ENCODE measurements at places on chromosomes 11 and 22. TPM values are rescaled to one million over a fixed set of nuclear protein-coding genes. Genes with fewer than 3 reads are reported as not detected.

GRCh38 chr11:68057807-68058206 is 19.0 kb downstream of the TCIRG1 start:
- no peak for DNase-seq

- DNase-seq: peak; percentile 38
Observed at GRCh38 chr11:34068111-34068510, 16.6 kb downstream of the CAPRIN1 start.

Gene INPP5J
- 0.26 TPM for total RNA-seq

DNA sequence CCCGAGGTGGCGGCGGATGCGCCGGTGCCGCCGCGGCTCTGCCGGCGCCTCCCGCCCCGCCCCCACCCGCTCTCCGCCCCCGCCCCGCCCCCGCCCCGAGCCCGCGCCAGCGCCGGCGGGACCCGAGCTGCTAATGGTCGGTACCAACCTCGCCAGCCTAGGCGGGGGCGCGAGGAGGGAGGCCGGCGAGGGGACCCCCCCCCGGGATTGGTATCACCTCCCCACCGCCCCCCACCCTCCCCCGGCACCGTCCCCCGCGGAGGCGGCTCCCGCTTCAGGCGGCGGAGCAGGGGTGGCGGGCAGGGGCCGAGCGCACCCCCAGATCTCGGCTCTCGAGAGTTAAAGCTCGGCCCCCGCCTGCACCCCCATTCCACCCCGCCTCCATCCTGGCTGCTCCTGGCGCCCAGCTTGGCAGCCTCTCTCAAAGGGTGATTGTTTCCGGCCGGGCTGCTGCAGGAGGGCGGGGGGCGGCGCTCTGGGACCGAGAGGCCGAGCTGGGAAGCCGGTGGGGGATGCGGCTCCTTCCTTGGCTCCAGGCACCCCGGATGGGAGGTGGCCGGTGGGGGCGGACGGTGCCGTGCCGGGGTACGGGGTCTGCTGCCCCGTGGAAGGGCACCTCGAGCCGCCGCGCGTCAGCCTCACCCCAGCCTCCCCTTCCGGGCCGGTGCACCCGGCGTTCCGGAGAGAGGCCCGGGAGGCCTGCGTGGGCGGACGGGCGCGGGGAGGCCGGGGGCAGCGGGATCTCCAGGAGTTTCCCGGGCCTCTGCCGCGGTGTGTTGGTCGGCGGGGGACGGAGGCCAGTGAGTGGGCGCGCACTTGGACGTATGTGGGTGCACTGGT is at the start of gene B3GAT1:
Gene B3GAT1, minus strand, starts transcription at position 40 of the 840 bp plus-strand sequence. CDS start 24,583 bp downstream, outside the sequence.
- peak; percentile 35 for DNase-seq

DNA sequence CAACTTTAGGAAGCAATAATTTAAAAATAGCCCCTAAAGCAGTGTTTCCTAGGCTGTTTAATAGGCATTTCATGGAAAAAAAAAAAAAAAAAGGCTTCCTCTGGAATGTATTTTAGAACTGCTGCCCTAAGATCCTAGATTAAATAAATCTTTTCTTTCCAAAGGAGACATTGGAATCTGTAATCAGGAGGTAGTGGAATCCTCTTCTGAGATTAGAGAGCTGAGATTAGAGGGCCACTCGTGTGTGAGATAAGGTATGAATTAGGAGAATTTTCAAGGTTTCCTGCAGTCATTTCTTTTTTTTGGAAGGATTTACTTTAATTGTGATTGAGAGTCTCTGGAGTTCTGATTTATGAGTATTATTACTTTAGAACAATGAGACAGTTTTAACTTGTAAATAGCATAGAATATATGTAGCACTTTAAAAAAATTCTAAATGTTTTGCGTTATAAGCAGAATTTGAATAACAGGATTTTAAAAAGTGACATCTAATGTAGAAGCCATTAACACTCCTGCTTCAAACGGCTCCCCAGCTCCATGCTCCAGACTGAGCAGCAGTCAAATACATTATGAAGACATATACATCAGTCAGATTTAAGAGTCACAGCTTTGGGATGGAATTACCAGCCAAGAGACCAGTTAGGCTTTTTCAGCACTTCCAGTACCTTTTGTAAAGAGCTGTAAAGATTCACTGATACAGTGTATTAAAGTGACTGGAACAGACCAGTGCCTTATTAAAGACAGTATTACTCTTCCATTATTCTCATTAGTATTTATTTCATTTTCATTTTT is 5.0 kb downstream of the EED start:
- DNase-seq: no peak

GRCh38 chr22:49439373-49439772 is 388.3 kb downstream of the BRD1 start:
- peak; percentile 26 for DNase-seq

DNA sequence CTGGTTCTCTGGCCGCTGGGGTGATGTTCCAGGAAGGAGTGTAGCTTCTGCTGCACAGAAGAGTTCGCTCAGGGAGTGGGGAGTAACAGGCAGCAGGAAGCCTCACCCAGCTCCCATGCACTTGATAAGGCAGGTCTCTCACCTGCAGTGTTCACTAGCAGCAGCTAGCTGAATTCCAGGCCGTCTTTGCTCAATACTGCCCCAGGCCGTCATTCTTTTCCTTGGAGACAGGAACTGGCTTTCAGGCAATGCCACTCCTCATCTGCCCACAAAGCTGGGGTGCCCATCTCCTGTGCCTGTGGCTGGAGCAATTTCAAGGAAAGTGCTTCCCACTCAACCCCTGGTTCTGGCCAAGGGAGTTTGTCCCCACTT is 66.1 kb downstream of the ARHGAP42 start:
- no peak for DNase-seq

GRCh38 chr11:113690619-113691569 is 15.2 kb downstream of the TMPRSS5 start:
- DNase-seq: peak; percentile 28

- no peak for DNase-seq
Observed at GRCh38 chr22:20865875-20866445, 7.2 kb downstream of the SNAP29 start.

DNA sequence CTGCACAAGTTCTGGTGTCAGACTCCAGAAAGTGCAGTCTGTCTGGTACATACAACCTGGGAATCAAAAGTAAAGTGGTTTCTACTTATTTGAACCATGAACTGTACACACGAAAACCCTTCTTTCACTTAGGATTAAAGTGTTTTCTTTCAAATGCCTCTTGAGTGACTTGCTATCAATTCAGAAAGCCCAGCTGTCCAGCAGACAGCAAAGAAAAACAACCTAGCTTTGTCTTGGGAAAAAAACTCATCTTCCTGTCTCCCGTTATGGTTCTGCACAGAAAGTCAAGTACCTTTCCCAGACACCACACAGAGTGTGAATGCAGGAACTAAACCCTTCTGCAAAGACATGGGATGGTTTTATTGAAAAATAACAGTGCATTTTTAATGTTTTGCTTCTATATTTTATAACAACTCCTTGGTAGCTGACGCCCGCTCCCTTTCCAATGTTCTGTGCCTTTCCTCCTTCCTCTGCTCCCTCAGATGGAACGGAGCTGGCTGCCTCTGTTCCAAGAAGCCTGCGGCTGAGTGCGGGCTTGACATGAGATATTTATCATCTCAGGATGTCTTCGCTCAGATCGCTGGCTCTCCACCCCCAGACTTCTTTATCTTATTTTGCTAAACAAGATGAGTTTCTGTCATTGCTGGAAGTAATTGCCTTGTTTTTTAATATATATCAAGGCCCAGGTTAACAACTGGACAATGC is 322.3 kb upstream of the B3GAT1 start:
- DNase-seq: no peak

DNA sequence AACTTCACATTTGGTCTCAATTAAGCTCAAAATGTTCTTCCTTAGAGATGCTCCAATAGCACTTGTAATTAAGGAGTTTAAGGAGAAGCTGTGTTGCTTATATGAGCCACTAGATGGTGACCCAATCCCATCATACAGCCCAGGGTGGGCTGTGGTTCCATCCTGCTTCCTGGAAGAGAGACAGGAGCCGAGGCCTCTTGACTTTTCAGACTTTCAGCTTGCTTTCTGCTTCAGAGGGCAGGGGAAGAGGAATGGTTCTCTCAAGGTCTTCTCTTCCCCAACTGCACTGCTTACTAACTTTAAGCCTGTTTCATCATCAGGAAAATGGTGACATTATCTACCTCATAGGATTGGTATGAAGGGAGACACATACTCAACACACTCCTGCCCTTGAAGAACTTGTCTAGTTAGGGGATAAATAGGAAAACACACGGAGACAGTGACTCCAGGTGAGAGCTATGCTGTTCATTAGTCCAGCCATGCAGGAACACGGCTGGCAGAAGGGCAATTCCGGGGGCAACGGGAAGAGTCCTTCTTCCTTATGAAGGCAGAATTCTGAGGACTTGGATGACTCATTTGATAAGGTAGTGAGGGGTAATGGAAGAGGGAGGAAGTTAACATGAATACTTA is 20.1 kb downstream of the TMEM218 start:
- DNase-seq: peak; percentile 61

DNA sequence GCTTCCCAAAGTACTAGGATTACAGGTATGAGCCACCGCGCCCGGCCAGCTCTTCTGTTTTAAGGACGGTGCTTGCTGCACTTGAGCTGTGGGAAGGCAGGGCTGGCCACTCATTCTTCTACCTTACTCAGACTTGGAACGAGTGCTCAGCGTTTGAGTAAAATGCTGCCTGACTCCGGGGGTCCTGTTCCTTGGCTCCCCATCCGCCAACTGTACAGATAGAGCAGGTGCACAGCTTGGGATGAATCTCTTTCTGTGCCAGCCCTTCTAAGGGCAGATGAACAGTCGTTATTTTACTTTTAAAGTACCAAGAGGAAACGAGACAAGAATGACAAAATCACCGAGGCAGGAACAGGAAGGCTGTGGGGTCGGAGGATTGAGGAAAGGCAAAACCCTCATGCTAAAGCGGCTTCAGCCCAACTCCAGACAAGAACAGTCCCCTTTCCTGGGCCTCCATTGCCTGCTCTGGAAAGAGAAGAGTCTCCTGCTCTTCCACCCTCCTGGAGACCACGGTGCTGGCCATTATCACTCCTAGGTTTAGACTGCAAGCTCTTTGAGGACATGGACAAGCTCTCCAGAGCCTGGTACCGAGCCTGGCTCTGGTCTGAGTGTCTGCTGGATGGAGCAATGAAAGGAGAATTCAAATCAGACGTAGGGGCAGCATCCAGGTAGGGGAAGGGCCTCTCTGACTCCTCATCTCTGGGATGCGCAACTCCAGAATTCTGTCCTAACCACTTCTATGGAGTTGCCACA is 1.1 kb upstream of the SUN2 start:
- DNase-seq: no peak

Gene OR2AT4
- total RNA-seq: not detected

Gene XBP1
- total RNA-seq: 286 TPM

DNA sequence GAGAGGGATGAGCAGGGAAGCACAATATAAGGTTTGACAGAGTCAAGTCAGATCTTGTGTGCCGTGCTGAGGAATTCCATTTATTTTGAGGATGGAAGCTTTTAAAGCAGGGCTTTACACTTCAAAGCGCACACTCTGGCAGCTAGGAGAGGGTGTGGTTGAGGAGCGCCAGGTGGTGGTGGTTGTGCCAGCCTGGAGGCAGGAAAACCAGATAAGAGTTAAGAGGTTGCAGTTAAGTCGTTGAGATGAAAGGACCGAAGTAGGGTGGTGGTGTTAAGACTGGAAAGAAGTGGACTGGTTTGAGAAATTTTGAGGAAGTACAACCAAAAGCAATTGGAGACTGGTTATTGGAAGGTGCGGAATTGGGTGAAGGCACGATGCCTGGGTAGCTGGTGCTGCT is 231.6 kb upstream of the TBCEL start:
- no peak for DNase-seq

Gene NRIP3
- 11.1 TPM for total RNA-seq

- DNase-seq: no peak
Observed at GRCh38 chr22:40334899-40335298, 11.4 kb upstream of the ADSL start.

- DNase-seq: no peak
Observed at GRCh38 chr11:75147191-75147874, 3.6 kb upstream of the SLCO2B1 start.

DNA sequence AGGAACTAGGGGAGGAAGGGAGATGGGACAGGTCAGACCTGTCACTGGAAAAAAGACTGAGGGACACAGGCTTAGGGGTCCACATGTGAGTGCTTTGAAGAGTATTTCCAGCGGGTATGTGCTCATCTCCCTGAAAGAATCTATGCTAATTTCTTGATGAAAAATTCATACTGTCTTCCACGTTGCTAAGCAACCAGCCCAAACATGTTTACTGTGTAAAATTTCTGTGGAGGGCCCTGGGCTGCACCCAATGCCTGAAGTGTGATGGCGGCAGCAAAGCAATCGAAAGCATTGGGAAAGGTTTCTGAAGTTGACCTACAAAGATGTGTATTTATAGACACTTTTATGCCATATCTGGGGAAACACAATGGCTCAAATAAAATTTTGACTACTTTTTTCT is 7.4 kb downstream of the SYT13 start:
- no peak for DNase-seq

- no peak for DNase-seq
Observed at GRCh38 chr11:132866783-132867545, 665.3 kb downstream of the OPCML start.

Gene POU2AF3
- total RNA-seq: not detected

Gene PARVG
- total RNA-seq: 0.16 TPM

GRCh38 chr11:92808022-92808421 is 161.4 kb upstream of the MTNR1B start:
- DNase-seq: no peak
